ENCODE measurements at places on chromosomes 16 and 17.

DNA sequence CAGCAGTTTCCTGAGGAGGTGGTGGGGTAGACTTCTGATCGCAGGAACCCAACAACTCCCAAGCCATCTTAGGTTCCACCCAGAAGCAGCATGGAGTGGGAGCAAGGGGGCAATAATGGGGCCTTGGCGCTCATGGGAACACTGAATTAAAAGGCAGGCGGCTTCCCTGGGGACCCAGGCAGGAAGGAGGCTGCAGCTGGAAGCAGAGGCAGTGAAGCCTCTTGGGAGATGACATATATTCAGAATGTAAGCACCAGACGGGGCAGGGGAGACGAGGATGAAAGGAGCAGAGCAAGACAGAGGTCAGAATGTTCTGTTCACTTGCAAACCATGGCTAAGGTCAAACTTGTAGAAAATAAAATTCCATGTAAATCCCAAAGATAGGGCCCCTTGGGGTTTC, 2.9 kb downstream of the HIGD1B start:
- no peak for DNase-seq

- DNase-seq = no peak
These were observed 1011.6 kb downstream of the KCNJ18 start for GRCh38 chr17:22703786-22704441.

DNA sequence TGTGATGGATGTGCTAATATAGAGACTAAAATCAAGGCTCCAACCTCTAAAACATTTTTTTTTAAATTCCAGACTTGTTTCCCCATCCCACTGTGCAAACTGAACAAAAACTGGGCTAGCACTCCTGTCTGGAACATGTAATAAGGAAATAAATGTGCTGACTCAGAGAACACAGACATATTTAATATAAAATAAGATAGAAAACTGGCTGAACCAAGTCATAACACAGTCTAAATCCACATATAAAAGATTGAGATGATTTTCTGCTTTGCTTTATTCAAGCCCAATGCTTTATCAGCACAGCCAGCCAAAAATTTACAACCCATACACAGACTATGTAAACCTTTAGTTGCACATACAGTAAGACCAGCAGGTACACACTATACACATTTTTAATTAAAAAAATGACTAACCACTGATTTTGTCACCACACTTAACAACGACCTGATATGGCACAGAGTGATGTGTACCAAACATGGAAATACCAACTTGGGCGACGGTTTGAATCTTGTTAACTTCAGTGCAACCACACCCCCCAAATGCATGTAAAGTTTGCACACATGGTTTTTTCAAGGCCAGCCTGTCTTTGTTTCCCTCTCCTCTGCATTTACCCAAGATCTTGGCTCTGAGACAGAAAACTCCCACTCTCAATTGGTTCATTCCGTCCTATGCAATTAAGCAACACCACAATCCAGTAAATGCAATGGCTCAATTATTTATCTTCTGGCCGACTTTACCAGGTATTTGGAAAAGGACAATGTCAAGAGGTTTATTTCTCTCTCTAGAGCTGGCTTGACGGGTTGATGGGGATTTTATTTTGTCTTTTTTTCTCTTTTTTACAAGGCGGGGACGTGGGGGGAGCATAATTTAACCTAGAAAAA, 1.2 kb downstream of the STAT3 start:
- DNase-seq = no peak

DNA sequence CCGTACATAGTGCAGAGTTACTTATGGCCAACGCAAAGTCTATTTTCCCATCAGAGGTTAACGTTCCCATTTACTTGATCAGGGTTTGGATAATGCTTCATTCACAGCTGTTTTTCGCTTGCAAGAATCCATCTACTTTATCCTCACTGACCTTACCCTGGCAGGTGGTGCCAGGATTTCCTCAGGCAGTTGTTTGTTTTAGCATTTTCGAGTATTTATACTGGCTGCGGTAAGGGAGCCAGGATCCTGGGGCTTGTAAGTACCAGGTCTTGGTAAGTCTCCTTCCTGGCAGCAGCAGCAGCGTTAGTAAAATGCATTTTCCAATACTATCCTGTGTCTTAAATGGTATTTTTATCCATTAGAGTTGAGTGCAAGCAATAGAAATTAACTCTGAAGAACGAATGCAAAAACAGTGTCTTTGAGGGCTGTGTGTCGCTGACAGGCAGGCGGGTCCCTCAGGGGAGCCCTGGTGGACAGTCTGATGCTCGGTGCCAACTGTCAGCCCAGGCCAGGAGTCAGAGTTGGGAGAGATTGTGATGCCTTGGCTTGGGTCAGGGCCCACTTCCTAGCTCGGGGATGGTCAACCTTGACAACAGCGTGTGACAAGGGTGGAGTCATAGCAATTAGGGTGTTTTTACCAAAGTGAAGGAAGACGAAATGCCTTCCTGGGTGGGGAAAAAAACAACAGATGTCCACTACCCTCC, 92.4 kb upstream of the HSBP1 start:
- DNase-seq = no peak

GRCh38 chr17:67449845-67450755, 73.0 kb downstream of the PITPNC1 start:
- DNase-seq = no peak

All from stimulated activated CD8-positive, alpha-beta memory T cell treated with anti-CD3 and anti-CD28 coated beads, Interleukin-15, amount 100 ng/mL, for 4 hours (primary cell).